ENCODE measurements at places on chromosomes 2 and 18. TPM values are rescaled to one million over a fixed set of nuclear protein-coding genes. Genes with fewer than 3 reads are reported as not detected.

GRCh38 chr2:222294996-222295367 lies 3.8 kb downstream of the PAX3 start:
- H3K4me3 ChIP-seq = peak overlapping the region; percentile 87
- no peak overlapping the region for H3K27ac ChIP-seq

Gene ARHGEF33
- 1.1 TPM for total RNA-seq

DNA sequence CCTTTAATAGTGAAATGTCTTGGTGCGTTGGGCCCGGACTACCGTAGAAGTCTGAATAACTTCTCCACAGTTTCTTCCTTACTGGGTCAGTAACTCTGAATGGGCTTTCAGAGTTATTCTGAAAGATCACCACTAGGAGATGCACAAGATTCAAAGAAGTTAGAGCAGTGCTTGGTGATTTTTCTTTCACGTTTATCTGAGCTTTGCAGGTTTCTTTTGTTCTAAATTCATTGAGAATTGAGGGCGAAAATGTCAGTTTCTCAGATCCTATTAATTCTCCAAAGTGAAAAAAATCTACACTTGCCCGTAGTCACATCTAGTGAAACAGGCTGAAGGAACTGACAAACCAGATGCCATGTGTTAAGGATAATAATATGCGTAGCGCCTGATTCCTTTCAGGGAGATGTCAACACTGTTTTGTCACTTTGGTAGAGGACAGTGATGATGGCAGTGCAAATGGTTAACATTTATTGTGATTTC lies 70.1 kb downstream of the QPCT start:
- DNase-seq = no peak
- H3K4me1 ChIP-seq = peaks cover 32% of the 10 kb centered on the region
- H3K4me3 ChIP-seq = no peak overlapping the region
- H3K27ac ChIP-seq = no peak overlapping the region
- no peaks in the 10 kb centered on the region for H3K36me3 ChIP-seq

- H3K4me3 ChIP-seq = no peak overlapping the region
- DNase-seq = no peak
- no peak overlapping the region for H3K27ac ChIP-seq
- H3K36me3 ChIP-seq = peaks cover 33% of the 10 kb centered on the region
Measured at GRCh38 chr2:101012054-101012705, 10.1 kb downstream of the RPL31 start.

DNA sequence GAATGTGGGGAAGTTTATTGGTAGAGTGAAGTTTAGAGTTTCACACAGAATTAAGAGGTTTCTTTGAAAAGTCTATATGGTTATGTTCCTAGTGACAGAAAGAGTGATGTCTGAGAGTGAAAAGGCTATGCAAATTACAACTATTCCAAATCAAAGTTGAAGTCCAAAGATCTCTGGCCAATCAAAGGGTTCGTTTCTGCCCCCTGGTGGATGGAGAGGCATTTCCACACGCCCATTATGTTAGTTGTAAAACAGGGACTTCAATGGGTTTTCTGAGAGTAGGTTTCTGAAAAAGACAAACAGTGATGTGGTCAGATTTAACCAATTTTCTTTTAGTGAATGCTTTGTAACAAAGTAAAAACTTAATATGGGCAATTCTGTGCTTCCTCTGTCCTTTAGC lies 441.5 kb upstream of the POU3F3 start:
- H3K4me1 ChIP-seq = peaks cover 39% of the 10 kb centered on the region
- H3K27me3 ChIP-seq = no peaks in the 10 kb centered on the region
- H3K36me3 ChIP-seq = no peaks in the 10 kb centered on the region
- DNase-seq = peak; percentile 53
- H3K27ac ChIP-seq = no peak overlapping the region

GRCh38 chr2:54672590-54673456 lies 50.6 kb upstream of the EML6 start:
- H3K4me1 ChIP-seq = peaks cover 21% of the 10 kb centered on the region
- H3K36me3 ChIP-seq = peaks cover 20% of the 10 kb centered on the region
- H3K27me3 ChIP-seq = no peaks in the 10 kb centered on the region
- H3K27ac ChIP-seq = peak overlapping the region; percentile 85
- no peak overlapping the region for H3K4me3 ChIP-seq
- no peak for DNase-seq

Gene ZSWIM2
- total RNA-seq = not detected

- no peaks in the 10 kb centered on the region for H3K4me1 ChIP-seq
- no peaks in the 10 kb centered on the region for H3K36me3 ChIP-seq
- H3K27ac ChIP-seq = no peak overlapping the region
- H3K27me3 ChIP-seq = no peaks in the 10 kb centered on the region
- DNase-seq = no peak
- H3K4me3 ChIP-seq = no peak overlapping the region
Measured at GRCh38 chr18:9902832-9903231, 11.0 kb upstream of the VAPA start.

- no peak overlapping the region for H3K4me3 ChIP-seq
- H3K36me3 ChIP-seq = no peaks in the 10 kb centered on the region
- no peak overlapping the region for H3K27ac ChIP-seq
- H3K4me1 ChIP-seq = peaks cover 6% of the 10 kb centered on the region
Measured at GRCh38 chr18:12928641-12929040, 19.2 kb upstream of the SEH1L start.

Gene LOXHD1
- not detected for total RNA-seq

Gene TOGARAM2
- total RNA-seq = not detected

DNA sequence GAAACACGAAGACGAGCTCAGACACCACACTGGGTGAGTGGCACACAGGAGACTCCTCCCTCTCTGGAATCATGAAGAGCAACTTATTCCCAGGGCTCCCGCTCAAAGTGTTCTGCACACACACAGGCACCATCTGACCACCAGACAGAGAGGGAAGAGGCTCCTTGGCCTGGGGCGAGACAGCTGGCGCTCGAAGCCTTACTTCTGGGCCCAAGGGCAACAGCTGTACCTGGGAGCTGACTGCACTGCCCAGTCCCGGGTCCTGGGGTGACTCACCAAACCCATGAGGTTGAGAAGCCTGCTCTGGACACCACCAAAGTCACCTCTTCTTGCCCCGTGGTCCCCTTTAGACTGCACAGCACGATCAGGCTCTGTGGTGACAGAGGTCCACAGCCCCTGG lies 42.4 kb downstream of the ADCY3 start:
- DNase-seq = no peak
- H3K4me1 ChIP-seq = peaks cover 11% of the 10 kb centered on the region
- H3K27ac ChIP-seq = no peak overlapping the region
- no peak overlapping the region for H3K4me3 ChIP-seq
- peaks cover 4% of the 10 kb centered on the region for H3K36me3 ChIP-seq
- H3K27me3 ChIP-seq = no peaks in the 10 kb centered on the region
